ENCODE measurements at places on chromosomes 7 and 10.

- DNase-seq: no peak
These were observed 30.2 kb downstream of the USP6NL start for GRCh38 chr10:11581213-11581612.

- no peak for DNase-seq
These were observed 133.0 kb upstream of the ZNF32 start for GRCh38 chr10:43781480-43782361.

DNA sequence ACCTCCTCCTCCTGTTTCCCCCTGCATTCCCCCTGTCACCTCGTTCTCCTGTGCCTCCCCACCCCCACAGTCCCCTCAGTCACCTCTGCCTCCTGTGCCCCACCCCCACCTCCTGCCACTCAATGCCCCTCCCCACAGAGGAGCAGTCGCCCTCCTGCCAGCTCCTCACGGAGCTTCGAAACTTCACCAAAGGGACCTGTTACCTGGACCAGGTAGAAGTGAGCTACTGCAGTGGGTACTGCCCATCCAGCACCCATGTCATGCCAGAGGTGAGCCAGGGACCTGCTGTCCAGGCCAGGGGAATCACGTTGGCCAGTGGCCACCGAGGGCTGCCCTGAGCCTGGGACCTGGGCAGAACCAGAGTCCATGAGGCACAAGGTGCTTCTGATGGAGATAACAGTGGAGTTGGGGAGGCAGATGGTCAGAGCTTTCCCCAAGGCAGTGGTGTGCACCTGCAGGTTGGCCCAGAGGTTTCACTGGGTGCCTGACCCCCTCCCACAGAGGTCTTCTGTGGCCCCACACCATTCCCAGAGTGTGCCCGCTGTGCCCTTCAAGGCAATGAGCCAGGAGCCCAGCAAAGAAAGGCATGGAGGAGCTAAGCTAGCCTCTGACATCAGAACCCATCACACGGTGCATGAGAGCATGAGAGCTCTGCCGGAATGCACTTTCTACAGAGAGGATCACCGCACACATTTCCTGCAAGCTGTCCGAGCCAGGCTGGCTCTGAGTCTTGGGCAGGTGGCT lies 7.0 kb upstream of the ZNF862 start:
- no peak for DNase-seq

- DNase-seq: no peak
These were observed 125.5 kb downstream of the RNLS start for GRCh38 chr10:88457660-88458059.

GRCh38 chr7:73387221-73387828 lies 46.3 kb upstream of the FZD9 start:
- no peak for DNase-seq

DNA sequence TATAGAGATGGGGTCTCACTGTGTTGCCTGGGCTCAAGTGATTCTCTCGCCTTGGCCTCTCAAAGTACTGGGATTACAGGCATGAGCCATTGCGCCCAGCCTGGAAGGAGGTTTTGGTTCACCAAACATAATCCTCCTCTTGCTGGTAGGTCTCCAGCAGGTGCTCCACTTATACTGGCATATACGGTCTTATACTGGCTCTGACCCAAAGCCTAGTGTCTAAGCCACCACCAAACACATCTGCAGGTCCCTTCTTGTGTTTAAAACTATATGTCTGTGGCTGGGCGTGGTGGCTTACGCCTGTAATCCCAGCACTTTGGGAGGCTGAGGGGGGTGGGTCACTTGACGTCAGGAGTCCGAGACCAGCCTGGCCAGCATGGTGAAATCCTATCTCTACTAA lies 5.4 kb downstream of the MBLAC1 start:
- no peak for DNase-seq

- no peak for DNase-seq
These were observed 140.6 kb upstream of the HPS1 start for GRCh38 chr10:98587156-98587837.

DNA sequence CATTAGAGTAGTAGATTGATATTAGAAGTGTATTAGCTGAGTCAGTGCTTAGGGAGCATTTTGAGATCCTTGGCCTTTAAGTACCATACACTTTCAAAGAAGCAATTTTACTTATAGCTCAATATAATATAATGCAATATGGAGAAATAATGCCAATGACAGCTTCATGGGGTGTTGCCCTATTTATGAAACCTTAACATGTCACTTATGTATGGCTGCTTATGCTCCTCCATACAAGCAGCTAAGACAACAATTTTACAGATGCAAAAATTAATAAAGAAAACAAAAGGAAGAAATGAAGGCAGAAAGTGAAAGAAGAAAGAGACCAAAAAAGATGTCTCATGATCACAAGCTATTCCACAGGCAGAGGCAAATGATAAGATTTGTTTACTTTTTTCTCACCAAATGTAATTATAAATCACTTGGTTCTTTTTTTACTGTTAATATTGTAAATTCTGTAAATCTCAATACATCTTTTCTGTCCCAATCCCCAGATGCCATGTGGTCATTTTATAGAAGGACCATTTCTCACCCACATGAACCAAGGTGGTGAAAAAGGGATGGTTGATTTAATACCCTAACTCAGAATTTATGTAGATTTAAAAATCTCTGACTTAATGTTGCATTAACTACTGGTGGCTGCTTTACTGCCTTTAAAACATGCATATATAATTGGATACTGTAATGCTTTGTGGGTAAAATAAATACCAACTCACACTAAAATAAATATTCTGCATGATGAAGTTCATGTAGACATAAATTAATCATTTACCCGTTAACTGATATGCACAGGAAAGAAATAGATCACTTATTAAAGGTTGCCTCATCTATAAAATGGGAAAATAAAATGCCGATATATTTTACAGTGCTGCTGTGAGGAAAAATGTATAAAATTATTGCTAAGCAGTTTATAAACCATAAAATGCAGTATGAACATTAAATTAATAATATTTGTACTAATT lies 33.5 kb upstream of the RHOBTB1 start:
- DNase-seq: no peak

DNA sequence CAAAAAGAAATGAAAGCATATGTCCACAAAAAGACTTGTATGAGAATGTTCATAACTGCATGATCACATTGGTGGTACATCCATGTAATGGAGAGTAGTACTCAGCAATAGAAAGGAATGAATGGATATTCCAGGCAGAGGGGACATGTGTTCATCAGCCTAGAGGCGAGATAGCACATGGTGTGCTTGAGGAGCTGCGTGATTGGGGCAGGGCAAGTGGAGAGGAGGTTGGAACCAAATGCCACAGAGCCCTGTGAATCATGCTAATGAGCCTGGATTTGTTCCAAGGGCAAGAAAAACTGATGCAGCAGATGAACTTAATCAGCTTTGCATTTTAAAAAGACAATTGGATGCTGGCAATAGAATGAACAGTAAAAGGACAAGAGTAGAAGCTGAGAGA lies 73.3 kb downstream of the C10orf90 start:
- no peak for DNase-seq

DNA sequence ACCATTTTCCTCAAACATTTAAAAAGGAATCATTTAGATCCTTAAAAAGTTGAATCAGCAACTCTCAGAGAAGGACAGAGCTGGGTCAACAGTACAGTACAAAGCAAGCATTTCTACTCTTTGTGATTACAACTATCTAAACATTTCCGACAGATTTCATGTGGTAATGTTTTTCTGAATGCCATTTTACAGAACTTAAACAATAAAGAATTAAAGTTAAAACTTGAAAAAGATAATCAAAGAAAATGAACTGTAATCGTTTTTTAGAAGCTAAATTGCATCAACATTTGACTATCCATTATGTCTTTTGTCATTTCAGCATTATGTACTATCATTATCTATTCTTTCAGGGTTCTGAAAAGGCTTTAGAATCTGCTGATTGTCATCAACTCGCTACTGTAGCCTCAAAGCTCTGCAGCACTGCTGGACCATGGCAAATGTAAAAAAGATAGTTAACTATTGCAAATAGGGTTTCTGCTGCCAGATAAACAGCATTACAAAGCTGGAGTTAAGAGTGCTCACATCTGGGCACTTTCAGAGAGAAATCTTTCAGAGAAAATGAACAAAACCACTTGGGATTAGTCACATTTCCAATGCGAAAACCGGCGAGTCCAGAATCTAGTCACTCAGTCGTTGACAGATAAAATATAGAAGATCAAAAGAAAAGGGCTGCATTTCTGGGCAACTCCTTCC lies 160.4 kb upstream of the LAMB4 start:
- no peak for DNase-seq

DNA sequence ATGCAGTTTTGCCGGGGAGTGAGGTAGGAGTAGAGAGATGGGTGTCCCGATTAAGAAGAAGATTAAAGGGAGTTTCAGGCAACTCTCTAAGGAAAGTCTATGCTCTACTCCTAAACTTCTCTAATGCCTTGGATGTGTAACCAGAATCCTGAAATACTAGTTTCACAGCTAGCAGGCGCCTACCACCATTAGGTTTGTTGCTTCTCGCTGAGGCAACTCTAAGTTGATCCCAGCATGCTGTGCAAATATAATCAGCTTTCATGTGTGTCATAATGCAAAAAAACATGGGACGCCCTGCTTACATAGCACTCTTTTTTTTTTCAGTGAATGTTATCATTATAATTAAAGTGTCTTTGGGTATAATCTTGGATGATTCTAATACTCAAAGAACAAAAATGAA lies 50.4 kb upstream of the FAM3C start:
- no peak for DNase-seq

GRCh38 chr7:91995391-91996105 lies 54.9 kb downstream of the AKAP9 start:
- no peak for DNase-seq

GRCh38 chr10:8502573-8502972 lies 448.1 kb downstream of the GATA3 start:
- DNase-seq: no peak

DNA sequence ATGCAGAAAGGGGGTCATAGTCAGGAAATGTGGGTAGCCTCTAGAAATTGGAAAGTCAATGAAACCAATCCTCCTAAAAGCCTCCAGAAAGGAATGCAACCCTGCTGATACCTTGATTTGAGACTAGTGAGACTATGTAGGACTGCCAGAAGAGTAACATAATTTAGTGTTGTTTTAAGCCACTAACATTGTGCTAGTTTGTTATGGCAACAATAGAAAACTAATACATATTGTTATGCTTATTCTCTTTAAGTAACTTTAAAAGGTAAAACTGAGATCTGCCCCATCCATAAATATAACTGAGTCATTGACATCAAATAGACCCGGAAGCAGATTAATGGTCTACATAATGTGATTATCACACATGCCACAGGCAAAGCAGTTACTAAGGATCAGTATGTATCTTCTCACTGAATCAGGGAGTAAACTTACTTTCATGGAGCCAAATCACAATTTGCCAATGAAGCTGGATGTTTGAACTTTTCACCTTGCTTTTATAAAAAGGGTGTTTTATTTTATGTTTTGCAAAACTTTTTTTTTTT lies 146.4 kb upstream of the TMEM106B start:
- DNase-seq: no peak

- no peak for DNase-seq
These were observed 30.7 kb downstream of the WDR86 start for GRCh38 chr7:151379193-151379520.

GRCh38 chr10:121965996-121966395 lies 9.0 kb downstream of the NSMCE4A start:
- DNase-seq: no peak

DNA sequence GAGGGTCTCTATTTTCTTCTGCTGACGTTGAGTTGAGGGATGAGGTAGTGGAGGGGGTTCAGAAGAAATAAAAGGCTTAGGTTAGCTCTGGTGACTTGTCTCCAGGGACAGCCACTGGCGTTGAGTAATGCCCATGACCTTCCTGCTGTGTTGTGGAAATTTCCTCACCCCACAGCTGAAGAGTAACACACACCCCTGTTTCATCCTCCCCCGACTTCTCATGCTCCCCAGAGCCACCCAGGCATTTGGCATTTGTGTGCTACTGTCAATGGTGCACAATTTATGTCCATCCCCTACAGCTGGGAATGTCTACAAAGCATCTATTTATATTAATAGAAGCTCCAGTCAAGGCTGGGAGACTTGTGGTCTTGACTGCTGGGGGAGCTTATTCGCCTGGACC lies 4.7 kb upstream of the TMEM72 start:
- no peak for DNase-seq

DNA sequence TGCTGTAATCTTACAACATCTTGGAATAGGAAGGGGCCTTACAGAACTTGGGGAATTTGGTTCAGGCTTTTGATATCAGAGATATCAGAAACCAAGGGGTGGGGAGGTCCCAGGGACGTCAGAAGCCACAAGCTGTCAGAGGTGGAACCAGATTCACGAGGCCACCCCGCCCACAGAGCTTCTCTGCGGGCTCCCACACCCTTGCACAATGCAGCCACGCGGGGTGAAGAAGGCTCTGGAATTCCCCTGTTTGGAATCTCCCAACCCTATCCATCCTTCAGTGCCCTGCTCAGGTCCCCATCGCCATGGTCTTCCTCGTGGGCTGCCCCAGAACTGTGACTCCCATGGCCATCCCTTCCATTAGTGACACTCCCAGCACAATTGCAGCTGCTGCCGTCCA lies 247.1 kb upstream of the SHH start:
- DNase-seq: no peak

DNA sequence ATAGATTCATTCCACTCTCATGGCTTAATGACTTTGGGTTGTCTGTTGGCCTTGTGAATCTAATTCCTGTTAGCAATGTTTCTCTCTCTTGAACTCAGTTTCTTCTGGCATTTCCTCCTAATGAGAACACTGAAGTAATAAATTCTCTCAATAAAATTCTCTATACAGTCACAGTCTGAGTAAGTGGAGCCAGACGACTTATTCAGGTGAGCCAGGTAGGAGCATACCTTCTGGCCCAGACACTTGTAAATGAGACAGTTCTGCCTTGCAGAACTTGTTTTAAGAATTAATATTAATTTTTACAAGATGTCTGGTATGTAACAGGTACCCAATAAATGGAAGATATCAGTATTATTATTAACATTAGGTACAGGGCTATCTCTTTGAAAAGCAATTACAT lies 28.6 kb upstream of the AGR2 start:
- no peak for DNase-seq

DNA sequence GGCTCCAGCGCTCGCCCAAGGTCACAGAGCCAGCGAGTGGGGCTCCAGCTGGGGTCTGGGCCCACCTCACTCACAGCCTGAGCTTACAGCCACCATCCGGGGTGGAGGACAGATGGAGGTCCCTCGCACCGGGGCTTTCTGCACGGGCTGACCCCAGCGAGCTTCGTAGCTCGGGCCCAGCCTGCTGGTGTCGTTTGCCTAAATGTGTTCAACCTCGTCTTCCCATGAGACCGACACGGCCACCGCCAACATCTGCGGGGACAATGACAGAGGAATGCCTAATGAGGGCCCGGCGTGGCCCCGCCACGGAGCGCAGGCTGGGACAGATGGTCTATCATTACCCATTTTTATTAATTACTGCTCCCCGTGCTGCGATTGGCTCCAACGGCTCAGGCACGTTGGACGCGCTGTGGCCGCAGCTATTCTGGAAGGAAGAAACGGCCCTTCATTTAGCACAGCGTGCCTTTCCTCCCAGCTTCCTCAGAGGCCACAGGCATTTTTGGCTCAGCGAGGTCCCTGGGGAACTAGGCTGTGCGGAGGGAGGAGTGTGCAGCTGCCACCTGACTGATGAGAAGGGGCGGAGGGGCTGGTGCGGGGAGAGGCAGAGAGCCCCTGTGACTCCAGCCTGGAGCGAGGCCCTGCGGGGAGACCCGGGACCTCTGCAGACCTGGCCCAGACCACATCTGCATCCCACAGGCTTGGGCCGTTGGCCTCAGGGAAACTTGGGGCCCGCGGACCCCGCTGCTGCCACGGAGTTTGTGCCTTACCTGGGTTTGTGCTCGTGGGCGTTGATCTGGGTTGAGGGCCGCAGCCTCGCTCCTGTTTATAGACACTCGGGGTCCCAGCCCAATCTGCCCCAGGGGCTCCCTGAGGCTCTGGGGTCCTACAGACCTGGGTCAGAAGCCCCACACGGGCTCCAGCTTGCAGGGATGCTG lies 22.9 kb upstream of the ELFN1 start:
- DNase-seq: no peak

GRCh38 chr10:75019370-75019769 lies 92.1 kb upstream of the SAMD8 start:
- peak; percentile 45 for DNase-seq
